ENCODE measurements at places on chromosomes 6 and 20.

DNA sequence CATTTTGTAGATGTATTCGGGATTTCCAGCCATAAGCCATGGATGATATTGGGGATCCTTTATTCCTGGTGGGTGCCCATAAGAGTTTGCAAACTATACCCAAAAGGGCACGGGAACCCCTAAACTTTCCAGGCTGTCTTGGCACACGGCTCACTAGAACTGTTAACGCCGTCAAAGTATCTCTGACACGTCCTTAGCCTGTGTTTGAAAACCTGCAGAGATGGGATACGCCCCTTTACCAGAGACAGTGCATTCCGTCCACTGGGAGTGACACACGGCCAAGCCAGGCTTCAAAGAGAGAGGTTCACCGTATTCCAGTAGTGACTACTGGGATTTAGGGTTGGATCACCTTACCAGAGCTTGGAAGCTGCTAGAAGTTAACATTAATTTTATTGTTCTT, 95.0 kb downstream of the THBS2 start:
- peaks cover 5% of the 10 kb centered on the region for H3K27me3 ChIP-seq
- H3K4me1 ChIP-seq: no peaks in the 10 kb centered on the region
- no peak overlapping the region for H3K27ac ChIP-seq
- no peak overlapping the region for H3K4me3 ChIP-seq
- DNase-seq: no peak
- peaks cover 10% of the 10 kb centered on the region for H3K36me3 ChIP-seq

GRCh38 chr6:132865829-132866228, 51.5 kb downstream of the RPS12 start:
- no peaks in the 10 kb centered on the region for H3K4me1 ChIP-seq
- H3K27me3 ChIP-seq: no peaks in the 10 kb centered on the region
- DNase-seq: no peak

GRCh38 chr6:81938014-81938856, 185.8 kb upstream of the TENT5A start:
- H3K36me3 ChIP-seq: no peaks in the 10 kb centered on the region
- DNase-seq: no peak
- no peak overlapping the region for H3K27ac ChIP-seq

DNA sequence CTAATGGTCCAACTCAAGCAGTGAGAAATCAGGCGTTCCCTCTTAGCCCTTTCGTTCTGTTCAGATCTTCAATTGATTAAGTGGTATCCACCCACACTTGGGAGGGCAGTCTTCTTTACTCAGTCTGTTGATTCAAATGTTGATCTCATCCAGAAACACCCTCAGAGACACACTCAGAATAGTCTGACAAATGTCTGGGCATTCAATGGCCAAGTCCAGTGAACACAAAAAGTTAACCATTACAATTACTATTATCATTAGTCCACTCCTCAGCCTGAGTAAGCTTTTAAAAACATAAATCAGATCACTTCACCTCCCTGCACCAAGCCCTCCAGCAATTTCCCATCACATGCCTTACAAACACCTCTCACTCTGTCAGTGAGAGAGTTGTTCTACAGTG, 423.2 kb downstream of the RFPL4B start:
- no peak overlapping the region for H3K27ac ChIP-seq
- H3K4me1 ChIP-seq: peaks cover 5% of the 10 kb centered on the region
- no peak overlapping the region for H3K4me3 ChIP-seq
- DNase-seq: no peak
- peaks cover 7% of the 10 kb centered on the region for H3K36me3 ChIP-seq

DNA sequence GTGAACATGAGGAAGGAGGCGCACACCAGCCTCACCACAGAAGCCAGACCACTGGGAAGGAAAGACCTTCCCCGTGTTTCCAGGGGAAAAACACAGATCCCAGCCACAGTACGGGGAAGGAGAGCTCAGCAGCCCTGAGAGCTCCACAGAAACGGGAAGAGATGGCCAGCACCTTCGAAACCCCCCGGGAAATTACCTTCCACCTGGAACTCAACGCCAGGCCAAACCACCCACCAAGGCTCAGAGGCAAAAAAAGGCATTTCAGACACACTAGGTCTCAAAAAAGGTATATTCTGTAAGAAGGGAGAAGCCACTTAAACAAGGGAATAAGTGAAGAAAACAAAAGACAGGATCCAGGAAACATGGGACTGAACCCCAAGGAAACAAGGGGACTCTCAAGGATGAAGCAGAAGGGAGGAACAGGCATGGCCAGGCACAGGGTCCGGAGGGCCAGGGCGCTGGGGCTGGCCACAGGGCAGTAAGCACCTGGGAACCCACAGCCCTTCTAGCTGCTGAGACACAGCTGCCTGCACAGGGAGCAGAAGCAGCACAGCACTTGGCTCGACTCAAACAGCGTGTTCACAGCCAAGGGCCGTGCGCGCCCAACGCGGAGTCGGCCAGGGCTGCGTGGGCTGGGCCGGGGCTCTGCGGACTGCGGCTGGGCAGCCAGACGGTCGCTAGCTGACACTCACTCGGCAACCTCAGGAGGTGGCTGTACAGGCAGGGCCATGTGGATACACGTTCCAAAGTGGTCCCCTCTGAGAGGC, 44.6 kb downstream of the TAF4 start:
- no peaks in the 10 kb centered on the region for H3K36me3 ChIP-seq
- no peak for DNase-seq
- no peak overlapping the region for H3K27ac ChIP-seq
- no peak overlapping the region for H3K4me3 ChIP-seq
- H3K27me3 ChIP-seq: peaks cover 4% of the 10 kb centered on the region

DNA sequence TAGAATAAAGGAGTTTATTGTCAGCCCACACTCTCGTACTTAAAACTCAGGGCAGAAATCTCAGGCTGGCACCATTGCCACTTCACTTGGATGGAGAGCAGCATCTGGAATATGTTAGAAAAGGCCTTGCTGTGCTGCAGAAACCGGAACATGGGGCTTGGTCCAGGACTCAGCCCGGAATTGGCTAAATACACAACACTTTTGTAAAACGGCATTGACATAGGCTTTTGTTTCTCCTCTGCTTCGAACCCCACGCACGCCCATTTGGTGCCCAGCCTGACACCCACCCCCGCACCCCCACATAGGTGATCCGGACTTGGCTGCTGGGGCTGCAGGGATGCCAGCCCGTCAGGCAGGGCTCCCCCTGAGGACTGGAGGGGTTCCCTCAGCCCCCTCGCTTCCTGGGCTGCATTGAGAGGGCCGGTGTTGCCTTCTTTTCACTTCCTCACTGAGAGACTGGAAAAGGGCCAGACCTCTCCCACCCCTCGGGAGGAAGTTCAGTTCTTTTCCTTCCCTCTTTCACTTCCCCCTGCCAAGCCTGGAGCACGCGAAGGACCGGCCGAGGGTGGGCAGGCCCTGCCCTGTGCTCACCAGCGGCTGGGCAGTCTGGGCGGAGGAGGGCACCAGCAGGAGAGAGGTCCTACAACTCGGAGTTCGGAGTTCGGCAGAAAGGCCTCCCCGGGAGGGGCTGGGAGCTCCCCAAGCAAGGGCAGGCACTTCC, 17.9 kb upstream of the CST3 start:
- DNase-seq: no peak
- peaks cover 4% of the 10 kb centered on the region for H3K27me3 ChIP-seq
- H3K4me1 ChIP-seq: peaks cover 3% of the 10 kb centered on the region
- H3K4me3 ChIP-seq: no peak overlapping the region
- no peaks in the 10 kb centered on the region for H3K36me3 ChIP-seq

DNA sequence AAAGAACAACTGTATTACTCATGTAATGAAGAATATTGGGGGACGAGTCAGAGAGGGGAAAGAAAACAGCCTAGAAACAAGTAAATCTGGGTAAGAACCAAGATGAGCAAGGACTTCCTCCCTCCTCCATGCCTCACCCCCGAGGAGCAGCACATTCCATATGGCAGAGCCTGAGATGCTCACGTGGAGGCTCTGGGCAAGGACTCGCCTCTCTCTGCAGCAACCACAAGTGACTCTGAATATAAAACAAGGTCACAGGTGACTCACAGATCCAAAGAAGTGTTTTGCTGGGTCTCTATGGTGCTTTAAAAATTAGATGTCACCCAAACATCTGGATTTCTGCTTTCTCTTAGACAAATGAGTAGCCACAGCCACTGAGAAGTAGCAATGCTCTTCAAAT, 453.0 kb upstream of the SULF2 start:
- DNase-seq: no peak
- no peaks in the 10 kb centered on the region for H3K4me1 ChIP-seq
- H3K27me3 ChIP-seq: peaks cover 2% of the 10 kb centered on the region
- H3K36me3 ChIP-seq: no peaks in the 10 kb centered on the region
- H3K4me3 ChIP-seq: no peak overlapping the region

Measured in endothelial cell (in vitro differentiated cells).